ENCODE measurements at places on chromosomes 1 and 21.

DNA sequence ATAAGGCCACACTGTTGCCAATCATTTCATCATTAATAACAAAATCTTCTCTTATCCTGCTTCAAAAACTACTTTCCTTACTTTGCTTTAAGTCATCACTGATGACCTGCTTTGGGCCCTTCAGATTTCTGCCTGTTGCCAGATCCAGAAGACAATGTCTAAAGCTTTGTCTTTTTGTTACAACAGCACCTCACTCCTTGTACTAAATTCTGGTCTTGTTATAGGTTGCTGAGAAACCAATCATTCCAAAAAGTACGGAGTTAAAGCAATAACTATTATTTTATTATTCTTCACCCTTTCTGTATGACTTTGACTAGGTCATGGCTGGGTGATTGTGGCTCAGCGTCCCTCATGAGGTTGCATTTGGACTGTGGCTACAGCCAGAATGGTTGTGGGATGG lies 633.5 kb downstream of the PTPRU start:
- DNase-seq = no peak

DNA sequence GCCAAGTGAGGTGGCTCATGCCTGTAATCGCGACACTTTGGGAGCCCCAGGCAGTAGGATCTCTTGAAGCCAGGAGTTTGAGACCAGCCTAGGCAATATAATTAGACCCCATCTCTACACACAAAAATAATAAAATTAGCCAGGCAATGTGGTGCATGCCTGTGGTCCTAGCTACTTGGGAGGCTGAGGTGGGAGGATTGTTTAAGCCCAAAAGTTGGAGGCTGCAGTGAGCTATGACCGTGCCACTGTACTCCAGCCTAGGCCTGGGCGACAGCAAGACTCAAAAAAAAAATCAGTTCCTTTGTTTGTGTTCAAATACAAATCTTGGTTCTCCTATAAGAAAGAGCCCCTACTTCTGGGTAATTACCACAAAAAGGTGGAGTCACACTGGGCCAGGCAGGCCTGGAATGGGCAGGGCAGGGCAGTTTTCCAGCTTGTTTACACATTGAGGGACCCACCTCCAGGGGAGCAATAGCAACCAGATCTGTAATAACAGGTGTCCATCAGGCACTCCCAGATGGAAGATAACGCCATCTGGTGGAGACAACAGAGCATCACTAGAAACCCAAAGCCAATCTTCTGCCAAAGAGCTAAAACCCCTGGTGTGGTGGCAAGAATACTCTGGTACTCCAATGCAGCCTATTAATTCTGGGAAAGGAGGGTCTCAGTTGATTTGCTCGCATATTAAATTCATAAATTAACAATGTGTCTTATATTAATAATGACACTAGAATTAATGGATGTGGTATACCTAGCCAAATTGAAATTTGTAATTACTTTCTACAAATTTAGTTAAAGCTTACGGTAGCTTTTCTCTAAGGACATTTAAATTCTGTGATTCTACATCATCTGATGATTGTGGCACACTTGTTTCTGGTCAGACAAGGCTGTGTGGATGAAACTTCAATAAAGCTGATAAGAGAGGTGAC lies 13.2 kb downstream of the PPP1R15B start:
- DNase-seq = peak; percentile 98

DNA sequence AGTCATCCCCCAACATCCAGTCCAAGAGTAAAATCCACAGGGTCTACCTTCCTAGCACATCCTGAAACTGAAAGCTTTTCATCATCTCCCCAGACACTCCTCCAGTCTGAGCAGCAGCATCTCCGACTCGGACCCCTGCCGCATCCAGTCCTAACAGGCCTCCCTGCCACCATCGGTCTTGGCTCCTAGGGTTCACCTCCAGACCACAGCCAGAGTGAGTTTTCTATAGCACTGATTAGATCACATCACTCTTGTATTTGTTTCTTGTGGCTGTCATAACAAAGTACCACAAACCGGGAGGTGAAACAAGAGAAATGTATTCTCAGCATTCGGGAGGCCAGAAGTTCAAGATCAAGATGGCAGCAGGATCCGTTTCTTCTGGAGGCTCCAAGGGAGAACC lies 187.8 kb downstream of the TOMM20 start:
- no peak for DNase-seq

- DNase-seq = no peak
These were observed 33.4 kb upstream of the ATP5PO start for GRCh38 chr21:33948951-33949444.

DNA sequence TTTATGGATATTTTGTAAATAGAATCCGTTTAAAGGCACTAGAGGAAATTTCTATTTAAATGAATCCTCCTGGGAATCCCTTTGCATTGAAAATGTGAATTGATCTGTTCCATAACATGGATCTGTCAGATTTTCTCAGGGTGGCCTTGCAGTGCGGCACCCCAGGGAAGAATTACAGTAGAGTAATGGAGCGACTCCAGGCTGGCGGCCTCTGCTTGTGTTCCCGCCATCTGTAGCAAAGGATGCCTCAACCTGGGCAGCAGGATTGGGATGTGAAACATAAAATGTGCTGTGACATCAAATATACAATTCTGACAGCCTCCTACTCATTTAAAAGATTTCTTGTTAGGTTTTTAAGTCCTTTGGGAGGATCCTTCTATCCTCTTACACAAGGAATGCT lies 115.9 kb downstream of the RHOU start:
- no peak for DNase-seq

Data from RWPE1 (cell line).